ENCODE measurements at places on chromosomes 4 and X.

DNA sequence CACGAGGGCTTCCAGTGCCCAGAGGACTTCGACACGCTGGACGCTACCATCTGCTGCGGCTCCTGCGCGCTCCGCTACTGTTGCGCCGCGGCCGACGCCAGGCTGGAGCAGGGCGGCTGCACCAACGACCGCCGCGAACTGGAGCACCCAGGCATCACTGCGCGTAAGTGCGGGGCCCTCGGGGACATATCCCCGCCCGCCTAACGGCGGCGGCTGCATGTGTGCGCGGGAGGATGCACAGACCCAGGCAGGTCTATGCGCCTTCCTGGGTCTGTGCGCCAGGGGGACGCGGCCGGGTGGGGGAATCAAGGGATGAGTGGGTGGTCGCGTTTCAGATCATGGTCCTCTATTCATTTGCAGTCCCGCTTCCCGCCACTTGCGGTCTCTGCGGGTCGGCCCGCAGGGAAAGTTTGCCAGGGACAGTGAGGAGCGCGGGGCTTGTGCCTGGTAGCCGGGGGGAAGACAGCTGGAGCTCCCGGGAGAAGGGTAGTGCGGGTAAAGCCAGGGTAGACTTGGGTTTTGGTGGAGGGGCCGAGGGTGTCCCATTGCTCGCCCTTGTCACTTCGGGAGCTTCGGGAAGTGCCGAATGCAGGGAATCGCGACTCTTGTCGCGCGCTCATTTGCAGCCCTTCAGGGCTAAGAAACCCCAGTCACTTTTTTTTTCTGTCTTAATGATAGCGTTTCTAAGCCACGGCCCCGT, 1.0 kb downstream of the SHISA3 start:
- no peak for DNase-seq

DNA sequence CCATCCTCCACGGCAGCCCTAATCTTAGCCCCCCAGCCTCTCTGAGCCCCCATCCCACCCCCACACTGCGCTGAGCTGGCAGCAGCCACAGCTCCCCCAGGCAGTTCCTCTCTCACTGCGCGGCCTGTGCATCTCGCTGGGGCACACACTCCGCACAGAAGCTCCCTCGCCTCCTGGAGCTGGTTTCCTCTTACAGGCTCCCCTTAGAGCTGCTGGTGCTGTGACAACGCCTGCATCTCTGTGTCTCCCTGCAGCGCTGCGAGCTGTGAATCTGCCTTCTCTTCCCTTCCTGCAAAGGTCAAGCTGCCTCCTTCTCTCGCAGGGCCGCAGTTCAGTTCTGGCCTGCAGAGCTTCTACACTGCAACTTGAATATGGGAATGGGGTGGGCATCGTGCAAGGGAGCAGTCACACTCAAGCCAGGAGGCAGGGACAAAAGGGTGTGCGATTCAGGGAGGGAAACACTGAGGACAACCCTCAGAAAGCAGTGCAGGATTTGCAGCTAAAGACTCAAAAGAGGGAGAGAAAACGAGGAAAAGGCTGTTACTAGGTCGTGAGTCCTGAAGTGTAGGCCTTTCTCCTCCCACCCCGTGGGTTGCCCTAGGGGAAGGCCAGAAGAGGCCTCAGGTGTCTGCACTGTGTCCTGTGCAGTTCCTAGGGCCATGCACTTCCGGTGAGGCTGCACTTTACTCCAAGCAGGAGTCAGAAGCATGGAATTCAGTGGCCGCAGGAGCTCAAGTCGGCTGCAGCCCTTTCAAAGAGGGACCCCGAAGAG, 87.0 kb downstream of the BCOR start:
- DNase-seq = no peak

DNA sequence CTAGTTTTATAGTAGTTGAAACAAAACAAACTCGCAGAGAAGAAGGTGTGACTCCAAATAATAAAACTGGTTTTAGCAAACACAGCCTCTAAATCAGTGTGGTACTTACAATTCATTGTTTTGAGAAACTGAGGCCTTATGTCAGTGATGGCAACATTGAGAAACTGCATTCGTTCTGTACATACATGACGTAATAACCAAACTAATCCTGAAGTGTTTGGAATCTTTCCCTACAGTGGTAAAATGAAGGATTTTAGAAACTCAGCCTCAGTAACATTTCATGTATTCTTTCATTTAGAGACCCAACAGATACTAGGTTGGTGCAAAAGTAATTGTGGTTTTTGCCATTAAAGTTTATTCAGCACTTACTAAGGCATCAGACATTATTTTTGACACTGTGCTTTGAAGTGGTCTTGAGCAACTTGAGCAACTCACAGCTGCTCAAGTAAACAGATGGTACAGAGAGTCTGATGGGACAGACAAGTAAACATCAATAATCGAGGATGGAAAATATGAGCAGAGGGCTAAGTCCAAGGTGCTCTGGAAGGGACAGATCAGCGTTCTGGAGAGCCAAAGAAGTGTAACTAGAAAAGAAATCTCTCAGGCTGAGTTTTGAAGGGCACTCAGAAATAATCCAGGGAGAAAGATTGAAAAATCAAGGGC, 390.8 kb upstream of the BOD1L1 start:
- no peak for DNase-seq

DNA sequence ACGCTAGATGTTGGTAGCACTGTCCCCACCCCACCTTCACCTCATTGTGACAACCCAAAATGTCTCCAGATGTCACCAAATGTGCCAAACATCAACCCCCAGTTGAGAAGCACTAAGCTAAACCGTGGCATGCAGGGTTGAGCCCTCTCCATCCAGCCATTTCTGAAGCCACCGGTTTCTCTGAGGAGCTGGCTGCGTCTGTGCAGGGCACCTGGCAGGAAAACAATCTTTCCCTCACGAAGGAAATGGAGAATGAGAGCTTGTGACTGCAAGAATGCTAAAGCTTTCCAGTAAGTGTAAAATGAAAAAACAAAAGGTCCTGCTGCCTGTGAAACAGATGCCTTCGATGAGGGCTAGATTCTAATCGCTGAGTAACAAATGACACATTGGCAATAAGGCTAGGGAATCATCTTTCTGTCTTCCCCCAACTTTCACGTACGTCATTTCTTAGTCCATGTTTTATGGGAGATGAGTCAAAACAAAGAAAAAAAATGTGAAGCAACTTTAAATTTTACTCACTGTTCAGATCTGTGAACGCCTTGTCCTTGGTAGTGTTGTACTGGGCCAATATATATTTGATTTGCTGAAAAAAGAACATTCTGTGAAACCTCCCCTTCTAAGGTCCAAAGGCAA, 59.9 kb downstream of the PROM1 start:
- no peak for DNase-seq

DNA sequence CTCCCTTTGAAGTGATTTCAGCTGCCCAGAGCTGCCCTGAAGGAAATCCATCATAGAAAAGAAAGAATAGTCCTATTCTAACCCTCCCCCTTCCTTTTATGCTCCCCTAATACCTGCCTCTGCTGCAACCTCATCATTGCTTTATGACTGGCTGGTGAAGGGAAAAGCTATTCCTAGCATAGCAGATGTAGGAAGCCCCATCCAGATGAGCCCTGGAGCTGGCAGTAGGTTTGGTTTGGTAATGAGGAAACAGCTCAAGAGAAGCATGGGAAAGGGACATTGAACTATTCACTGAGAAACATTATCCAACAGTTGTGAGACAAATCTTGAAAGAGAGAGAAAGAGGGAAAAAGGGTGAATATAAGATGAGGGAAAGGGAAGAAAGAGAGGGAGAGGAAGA, 29.2 kb downstream of the ARSJ start:
- DNase-seq = no peak

GRCh38 chrX:7996851-7997250, 69.6 kb upstream of the PNPLA4 start:
- no peak for DNase-seq

GRCh38 chr4:26887143-26887542, 26.5 kb downstream of the STIM2 start:
- DNase-seq = no peak

GRCh38 chr4:153519687-153520086, 53.5 kb downstream of the TMEM131L start:
- DNase-seq = no peak

- no peak for DNase-seq
Observed at GRCh38 chrX:119235051-119235511, 1.0 kb upstream of the PGRMC1 start.

DNA sequence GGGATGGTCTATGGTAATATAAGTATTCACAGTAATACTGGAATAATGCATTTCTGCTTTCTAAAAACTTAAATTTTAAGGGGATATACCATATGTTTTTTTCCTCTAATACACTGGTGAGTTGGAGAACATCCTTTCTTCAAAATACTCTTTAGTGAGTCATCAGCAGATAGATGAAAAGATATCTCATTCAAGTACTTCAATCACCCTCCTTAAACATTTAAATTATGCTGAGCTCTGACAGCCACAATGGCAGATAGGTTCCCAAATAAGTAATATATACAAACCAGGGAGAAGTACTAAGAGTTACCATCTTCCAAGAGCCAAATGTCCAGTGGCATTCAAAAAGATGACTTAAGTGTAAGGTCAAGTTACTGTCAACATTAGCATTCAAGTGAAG, 52.2 kb downstream of the AMMECR1 start:
- DNase-seq = no peak

GRCh38 chr4:114209584-114209983, 230.1 kb upstream of the ARSJ start:
- no peak for DNase-seq

- no peak for DNase-seq
Observed at GRCh38 chrX:155997436-155997835, at the start of gene IL9R. TSS of gene IL9R (plus strand) at chrX:155997696. CDS start at chrX:155997760, 64 bp downstream.

Measured in COLO829 (cell line).